Stimulated activated CD8-positive, alpha-beta memory T cell treated with anti-CD3 and anti-CD28 coated beads, Interleukin-7, amount 100 ng/mL, for 1 hour (primary cell): ENCODE measurements at places on chromosomes 2 and 18.

DNA sequence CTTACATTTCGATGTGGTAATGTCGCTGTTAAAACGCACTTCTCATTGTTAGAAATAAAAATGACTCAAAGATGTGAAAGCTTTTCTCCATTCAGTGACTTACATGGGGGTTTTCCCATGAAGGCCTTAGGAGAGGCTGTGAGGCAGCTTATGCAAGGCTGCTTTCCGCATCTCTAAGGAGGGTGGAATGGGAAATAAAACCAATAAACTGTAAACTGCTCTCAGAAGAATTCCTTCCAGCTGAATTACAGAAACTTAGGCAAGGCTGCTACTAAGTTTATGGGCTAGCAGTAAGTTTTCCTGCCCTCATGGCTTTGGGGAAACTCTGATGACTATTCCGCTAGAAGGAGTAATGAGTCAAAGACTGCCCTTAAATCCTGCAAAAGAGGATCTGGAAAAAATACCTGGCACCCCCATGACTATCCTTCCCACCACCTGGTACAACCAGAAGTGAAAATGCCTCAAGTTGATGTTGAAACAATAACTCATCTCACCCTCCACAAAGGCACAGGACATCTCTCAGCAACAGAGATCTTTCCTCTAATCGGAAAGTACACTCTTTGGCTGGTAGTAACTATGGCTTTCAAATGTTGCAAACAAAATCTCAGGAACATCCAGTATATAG, 97.7 kb upstream of the SMAD7 start:
- no peak for DNase-seq

DNA sequence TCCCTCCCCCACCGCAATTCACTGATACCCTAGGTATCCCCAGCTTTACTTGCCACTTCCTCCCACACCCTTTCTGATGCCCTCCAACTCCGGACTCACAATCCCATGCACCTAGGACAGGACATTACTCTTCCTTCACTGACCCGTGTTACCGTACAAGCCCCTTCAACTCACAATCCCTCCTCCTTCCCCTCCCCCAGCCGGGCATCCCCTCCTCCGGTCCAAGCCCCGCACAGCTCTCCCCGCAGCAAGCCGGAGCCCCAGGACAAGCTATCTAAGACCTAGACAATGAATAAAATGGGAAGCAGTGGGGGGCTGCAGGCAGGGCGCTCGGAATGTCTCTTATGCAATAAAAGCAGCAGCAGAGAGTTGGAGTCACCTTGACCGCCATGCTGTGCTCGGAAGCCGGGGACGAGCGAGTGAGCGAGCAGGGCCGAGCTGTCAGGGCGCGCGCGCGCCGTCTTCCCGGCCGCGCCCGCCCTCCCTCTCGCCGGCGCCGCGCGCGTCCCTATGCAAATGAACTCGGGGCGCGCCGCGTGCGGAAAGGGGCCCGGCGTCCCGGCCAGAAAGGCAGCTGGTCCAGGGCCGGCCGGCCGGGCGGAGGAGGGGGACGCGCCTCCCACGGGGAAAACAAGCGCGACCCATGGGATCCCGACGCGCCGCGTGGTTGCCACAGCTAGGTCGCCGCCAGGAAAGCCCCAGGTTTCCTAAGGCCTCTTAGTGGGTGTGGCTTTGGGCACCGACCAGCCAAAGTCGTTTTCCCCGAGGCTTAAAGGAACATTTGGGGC, at the start of gene SLC25A12:
Gene SLC25A12, minus strand, starts transcription at position 421 of the 788 bp plus-strand sequence. Its CDS starts 30 bp downstream, at position 391.
- DNase-seq = peak; percentile 39

GRCh38 chr2:240933048-240933965, 27.2 kb downstream of the CROCC2 start:
- DNase-seq = no peak

DNA sequence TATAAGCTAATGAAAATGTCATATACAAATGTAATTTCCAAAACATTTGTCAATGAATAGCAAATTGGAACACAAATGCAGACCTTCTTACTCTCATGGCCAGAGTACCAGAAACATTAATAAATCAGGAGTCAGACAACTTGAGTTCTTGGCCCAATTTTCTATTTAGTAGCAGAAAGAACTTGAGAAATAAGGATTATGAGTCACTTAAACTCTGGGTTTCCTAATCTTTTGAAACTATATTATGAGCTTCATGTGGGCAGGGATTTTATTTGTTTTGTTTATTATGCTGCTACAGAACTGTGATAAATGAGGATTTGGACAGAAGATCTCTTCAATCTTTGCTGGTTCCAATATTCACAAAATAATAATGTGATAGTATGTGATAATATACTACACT, 686.7 kb downstream of the NR4A2 start:
- DNase-seq = no peak

GRCh38 chr2:109001201-109001600, 12.2 kb upstream of the EDAR start:
- no peak for DNase-seq

DNA sequence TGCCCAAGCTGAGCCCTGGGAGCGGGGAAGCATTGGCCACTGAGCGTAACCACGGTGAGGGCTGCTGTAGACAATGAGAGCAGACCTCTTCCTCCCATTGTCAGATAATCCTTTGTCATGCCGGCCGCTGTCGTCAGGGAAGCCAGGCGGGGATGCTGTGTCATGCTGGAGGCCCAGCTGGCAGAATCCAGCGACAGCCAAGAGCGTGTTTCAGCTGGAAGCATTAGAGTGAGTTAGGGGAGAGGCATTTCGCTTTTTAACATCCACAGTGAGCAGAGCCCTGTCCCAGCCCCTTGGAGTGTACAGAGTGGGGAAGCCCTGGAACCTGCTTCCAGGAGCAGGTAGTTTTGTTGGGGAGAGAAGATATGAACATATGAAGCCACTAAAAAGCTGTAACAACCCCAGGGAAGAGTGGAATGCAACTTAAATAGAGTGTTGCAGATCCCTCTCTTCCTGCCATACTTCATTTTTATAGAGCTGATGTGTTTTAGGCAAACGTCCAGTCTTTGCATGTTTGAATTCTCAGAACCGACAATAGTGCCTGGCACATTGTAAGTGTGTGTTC, 7.0 kb downstream of the CTIF start:
- no peak for DNase-seq

DNA sequence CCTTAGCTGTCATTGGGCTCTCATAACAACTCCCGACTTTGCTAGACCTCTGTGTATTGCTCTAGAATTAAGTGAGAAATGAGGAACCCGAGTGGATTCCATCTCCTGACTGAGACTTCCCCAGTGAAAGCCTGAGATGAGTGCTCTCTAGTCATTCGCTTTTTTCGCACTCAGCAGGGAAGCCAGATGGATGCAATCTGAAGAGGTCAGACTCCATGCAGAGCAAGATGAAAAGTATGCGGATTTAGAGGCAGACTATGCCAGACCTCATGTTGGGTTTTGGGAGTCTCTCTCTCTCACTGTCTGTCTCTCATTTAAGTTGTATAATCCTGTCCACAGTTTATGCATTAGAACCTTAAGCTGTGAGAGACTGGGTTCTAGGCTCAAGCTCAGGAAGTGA, 88.6 kb downstream of the SLC5A7 start:
- DNase-seq = no peak

DNA sequence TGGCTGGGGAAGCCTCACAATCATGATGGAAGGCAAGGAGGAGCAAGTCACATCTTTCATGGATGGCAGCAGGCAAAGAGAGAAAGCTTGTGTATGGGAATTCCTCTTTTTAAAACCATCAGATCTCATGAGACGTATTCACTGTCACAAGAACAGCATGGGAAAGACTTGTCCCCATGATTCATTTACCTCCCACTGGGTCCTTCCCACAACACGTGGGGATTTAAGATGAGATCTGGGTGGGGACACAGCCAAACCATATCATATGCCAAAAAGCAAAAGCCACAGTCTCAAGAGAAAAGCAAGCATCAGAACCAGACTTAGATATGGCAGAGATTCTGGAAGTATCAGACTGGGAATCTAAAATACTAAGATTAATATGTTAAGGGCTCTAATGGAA, 30.0 kb upstream of the SCRN3 start:
- DNase-seq = no peak

- no peak for DNase-seq
Measured at GRCh38 chr2:188416367-188416766, 124.7 kb downstream of the GULP1 start.

DNA sequence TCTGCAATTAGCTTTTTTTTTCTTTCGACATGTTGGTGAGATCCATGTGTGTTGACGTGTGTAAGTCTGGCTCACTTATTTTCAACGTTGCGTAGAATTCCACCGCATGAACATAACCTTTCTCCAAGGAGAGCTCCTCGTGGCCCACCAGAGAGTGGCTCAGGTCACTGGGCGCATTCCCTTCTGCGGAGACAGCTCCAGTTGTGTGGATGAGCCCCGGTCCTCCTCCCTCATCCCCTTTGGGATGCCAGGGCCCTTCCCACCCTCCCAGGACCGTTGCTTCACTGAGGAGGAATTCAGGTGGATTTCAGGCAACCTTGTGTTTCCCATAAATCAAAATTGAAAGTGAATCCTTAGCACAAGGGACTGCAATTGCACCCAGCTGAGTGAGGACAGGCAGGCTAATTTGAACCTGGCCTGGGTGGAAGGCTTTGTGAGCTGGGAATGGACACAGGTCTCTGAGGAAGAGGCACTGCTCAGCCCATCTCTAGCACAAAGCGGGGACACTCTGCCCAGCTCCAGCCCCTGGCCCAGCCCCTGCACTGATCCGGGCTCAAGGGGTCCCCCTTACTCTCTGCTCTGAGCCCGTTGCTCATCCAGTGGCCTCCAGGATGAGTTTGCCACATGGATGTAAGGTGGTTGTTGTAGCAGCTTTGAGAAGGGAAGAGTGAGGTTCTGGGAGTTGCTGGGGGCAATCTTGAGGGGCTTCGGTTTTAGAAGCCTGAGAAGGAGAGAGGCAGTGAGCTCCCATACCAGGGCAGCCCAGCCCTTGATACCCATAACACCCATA, 57.8 kb upstream of the HAAO start:
- DNase-seq = no peak

GRCh38 chr2:10820562-10820961, 8.0 kb upstream of the PDIA6 start:
- no peak for DNase-seq

GRCh38 chr2:28251337-28251736, 141.3 kb upstream of the FOSL2 start:
- DNase-seq = no peak

GRCh38 chr2:27071990-27072830, 756 bp upstream of the OST4 start:
- no peak for DNase-seq

DNA sequence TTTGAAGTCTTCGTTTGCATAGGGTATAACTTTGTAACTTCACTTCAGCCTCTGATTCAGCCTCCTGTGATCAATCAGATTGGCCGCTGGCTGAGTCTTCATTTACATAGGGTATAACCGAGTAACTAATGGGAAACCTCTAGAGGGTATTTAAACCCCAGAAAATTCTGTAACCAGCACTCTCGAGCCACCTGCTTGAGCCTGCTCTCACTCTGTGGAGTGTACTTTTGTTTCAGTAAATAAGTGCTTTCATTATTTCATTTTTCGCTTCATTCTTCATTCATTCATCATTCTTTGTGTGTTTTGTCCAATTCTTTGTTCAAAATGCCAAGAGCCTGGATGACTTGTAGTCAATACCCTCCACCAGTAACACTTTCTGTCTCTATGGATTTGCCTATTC, 56.4 kb downstream of the CCDC85A start:
- DNase-seq = no peak

GRCh38 chr2:44869761-44870160, 71.7 kb upstream of the SIX3 start:
- DNase-seq = no peak

DNA sequence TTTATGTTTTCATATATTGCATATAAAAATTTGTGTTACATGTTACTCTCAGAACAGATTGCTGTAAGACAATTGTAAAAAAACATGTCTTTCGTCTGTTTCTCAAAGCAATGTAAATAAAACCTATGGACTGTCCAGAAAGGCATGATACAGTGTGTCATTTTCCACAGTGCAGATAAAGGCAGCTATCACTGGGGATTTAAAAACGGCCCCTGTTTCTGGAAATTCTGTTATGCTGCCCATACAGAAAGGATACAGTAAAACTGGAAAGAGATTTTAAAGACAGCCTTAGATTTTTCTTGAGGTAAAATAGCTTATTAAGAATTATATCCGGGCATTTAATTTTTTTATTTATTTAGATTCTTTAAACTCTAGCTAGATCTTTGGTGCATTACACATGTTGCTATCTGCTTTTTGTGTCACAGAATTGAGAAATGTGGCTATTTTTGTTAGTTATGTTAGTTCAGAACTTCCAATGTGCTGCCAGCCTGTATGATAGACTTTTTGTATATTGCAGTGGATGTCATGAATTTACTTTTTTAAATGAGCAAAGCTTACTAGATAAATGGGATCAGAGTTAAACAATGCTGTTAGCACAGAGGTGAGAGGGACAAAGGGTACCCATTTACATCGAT, 859 bp upstream of the INO80D start:
- no peak for DNase-seq
